ENCODE measurements at places on chromosomes 2 and 18.

GRCh38 chr2:179255129-179255528, 9.5 kb downstream of the SESTD1 start:
- DNase-seq: no peak

- DNase-seq: peak; percentile 16
Observed at GRCh38 chr2:206176121-206176520, 16.4 kb downstream of the EEF1B2 start.

GRCh38 chr2:64442801-64443429, 11.0 kb upstream of the LGALSL start:
- no peak for DNase-seq

GRCh38 chr2:26696351-26696816, 3.9 kb downstream of the KCNK3 start:
- peak; percentile 75 for DNase-seq

- no peak for DNase-seq
Observed at GRCh38 chr2:105180491-105180972, 61.0 kb upstream of the GPR45 start.

- DNase-seq: no peak
Observed at GRCh38 chr2:47803363-47803762, 20.4 kb downstream of the MSH6 start.

- DNase-seq: peak; percentile 80
Observed at GRCh38 chr2:240369801-240370585, 65.5 kb upstream of the GPC1 start.

DNA sequence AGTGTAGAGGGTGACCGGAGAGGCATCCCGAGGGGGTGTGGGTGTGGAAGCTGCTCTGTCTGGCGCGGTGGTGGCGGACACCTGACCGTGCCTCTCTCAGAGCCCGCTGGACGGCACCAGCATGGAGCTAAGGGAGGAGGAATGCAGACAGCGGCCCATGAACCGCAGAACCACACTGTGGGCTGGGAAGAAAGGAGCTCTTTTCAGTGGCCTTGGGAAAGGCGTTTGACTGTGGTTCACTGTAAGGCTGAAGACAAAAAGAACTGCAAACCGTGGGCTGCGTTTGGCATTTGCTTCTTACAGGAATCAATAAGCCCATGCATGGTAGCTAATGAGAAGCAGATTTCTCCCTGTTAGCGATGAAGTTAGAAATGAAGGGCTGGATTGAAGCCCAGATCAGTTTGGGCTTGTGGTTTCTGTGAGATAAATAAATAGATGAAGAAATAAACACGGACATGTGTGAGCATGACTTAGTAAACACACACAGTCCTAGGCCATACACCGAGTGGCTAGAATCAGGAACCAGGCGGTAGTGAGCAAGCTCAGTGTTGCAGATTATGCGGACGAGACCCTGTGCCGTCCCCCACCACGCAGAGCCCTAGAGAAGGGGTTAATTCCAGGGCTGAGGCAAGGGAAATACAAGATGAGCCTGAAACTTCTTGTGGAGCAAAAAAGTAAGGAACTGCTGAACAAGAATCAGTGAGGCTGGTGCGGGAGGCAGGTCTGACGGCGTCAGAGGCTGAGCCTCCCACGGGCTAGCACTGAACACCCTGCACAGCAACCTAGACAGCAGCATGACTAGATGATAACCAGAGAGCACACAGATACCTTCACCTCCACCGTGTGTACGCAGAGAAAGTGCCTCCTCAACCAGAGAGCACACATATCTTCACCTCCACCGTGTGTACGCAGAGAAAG, 29.3 kb upstream of the NFATC1 start:
- DNase-seq: peak; percentile 21

DNA sequence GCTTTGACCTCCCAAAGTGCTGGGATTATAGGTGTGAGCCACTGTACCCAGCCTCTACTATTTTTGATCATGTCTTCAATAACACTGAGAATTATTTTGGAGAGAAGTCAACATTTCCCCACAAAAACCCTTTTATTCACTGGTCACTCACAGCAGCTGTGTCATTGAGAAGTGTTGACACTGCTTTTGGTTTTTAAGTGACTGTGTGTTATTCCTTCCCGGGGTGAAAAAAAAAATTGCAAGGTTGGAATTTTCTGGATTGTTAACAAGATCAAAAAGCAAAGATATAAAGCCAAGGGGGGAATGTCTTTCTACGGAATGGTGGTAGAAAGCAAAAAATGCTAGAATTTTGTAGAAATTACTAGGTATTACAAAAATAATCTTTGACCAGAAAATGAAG, 61.5 kb downstream of the TANC1 start:
- DNase-seq: no peak

GRCh38 chr18:58863539-58864145, 1.0 kb upstream of the ZNF532 start:
- no peak for DNase-seq

- no peak for DNase-seq
Observed at GRCh38 chr2:10355471-10356438, 53.1 kb downstream of the HPCAL1 start.

- DNase-seq: no peak
Observed at GRCh38 chr2:161416708-161417437, 776 bp downstream of the TBR1 start.

- DNase-seq: no peak
Observed at GRCh38 chr2:27708666-27709065, 45.0 kb downstream of the SLC4A1AP start.

GRCh38 chr2:136117391-136117841, 533 bp downstream of the CXCR4 start:
- DNase-seq: peak; percentile 33

DNA sequence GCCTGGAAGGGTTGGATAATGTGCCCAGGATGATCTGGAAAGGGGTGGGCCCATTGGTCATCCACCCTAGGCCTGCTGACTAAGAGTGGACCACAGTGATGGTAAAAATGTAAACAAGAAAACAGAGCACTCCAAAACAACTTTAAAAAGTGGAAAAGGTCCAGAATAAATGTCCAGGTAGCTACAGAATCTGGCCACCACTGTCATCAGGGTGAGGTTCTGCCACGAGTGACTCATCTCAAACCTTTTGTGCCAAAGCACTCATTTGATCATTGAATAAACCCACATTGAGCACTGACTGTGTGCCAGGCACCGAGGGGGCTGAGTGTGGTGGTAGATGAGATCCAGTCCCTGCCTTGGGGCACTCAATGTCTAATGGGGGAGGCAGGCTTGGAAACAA, 64.9 kb downstream of the EMX1 start:
- no peak for DNase-seq

GRCh38 chr2:50039445-50039844, 885.1 kb upstream of the FSHR start:
- DNase-seq: no peak

DNA sequence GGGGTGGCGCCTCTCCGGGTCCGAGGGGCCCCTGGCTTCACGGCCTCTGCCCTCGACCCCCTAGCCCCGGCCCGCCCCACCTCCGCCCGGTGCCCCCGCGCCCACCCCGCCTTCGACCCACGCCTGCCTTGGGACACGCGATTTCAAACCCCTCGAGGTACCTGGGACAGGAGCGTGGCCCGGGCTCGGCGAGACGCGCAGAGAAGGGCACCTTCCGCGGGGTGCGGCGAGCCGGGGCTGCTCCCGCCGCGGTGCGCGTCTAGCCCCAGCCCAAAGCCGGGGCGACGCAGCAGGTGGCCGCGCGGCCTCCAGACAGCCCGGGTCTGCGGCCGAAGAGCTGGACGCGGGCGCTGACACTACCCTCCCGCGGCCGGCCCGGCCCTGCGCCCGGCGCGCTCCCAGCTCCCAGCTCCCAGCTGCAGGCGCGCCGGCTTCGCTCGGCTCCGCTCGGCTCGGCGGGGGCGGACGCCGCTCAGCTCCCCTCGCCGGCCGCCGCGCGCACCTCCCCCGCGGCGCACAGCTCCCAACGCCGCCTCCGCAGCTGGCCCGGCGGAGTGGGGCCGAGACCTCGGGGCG, at the start of gene CRACDL:
CRACDL (minus strand) TSS at position 449 of the 576 bp plus-strand sequence. CDS start 89,425 bp downstream, outside the sequence.
- DNase-seq: peak; percentile 7

DNA sequence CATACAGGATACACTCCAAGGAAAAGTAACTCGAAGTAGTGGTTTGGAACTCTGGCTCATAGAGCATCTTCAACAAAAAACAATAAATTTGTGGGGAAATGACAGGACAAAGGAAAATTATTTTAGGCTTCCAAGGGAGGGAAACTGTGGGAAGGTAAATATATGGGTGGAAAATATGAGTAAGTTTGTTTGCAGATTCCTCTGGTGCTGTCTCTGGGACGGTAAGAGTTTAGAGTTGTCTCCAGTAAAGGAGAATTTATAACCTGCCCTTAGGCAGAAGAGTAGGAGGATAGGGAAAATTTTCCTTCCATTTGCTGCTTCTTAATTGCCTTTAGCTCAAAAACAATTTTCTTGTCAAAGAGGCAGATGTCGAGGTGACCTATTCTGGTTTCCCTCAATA, 19.3 kb downstream of the HNMT start:
- DNase-seq: no peak

- DNase-seq: no peak
Observed at GRCh38 chr2:19728125-19728524, 173.7 kb downstream of the TTC32 start.
